GF-D8 (cell line): ENCODE measurements at places on chromosomes 11 and 22.

GRCh38 chr11:72730243-72730642, 22.0 kb downstream of the ARAP1 start:
- DNase-seq = no peak

DNA sequence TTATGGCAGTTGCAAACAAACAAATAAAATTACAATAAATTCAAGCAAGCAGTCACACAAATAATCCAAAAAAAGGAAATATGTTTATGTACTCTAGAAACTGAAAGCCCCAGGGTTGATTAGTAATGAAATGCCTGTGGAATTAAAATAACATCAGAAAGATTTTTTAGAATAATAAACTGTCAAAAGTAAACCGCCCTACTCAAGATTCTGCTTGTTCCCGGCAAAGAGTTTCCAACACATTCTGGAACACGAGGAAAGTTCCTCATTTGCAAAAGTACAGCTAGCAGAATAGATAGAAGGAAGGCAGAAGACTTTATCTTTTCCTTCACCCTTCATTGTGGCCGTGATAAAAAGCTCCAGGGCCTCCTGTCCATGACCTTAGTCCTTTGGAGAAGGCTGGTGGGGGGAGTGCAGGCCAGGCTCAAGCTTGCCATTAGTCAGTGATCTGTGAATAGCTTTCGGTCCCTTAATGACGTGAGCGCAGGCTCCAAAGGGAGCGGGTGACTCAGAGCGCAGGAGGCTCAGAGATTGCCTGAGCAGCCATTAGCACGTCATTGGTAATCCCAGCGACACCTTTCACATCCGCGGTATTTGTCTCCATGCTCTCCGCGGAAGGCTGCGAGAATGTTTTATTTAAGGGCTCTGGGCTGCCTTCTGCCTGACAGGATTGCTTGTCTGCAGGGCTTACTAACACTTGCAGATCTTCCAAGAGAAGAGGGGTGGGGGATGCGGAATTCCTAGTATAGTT, 458.3 kb downstream of the METTL15 start:
- DNase-seq = no peak

DNA sequence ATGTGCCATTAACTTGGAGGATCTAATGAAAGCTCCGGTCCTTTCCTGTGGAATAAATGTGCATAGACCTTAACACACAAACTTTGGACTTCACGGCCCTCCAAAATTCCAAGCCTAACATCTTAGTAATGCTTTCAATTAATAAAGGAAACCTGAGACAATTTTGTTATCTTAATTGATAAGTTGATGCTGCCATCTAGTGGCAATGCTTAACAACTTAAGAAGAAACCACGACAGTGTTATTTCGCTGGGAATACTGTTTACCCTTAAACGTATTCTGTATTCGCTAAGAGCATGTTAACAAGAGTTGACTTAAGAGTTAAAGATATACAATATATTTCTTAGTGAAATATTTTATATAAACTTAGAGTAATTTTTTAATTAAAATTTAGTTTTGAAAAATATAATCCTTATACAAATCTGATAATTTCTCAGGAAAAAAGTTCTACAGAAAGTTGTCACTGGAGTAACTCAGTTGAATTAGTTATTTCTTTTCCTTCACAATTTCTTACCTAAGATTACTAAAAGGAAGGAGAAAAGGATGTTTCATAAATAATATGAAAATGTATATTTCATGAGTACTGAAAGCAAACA, 35.0 kb upstream of the OR9G4 start:
- no peak for DNase-seq

GRCh38 chr22:39236321-39237317, 8.2 kb downstream of the PDGFB start:
- peak; percentile 91 for DNase-seq

GRCh38 chr11:125086633-125087296, 23.7 kb downstream of the SLC37A2 start:
- DNase-seq = no peak

DNA sequence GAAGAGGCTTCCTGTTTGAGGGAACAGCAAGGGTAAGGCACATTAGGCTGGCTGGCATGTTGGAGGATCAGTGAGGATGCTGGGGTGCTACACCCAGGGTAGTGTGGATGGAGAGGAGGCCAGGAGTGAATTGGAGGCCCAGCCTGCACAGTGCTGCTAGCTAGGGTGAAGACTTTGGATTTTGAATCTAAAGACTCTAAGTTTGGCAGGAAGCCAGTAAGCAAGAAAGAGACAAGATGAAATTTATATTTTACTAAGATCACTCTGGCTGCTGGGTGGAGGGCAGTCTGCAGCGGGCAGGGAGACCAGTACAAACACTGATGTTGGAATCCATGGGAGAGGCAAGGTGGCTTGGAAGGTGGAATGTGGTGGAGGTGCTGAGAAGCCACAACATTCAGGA, 43.6 kb downstream of the TSPAN18 start:
- no peak for DNase-seq

DNA sequence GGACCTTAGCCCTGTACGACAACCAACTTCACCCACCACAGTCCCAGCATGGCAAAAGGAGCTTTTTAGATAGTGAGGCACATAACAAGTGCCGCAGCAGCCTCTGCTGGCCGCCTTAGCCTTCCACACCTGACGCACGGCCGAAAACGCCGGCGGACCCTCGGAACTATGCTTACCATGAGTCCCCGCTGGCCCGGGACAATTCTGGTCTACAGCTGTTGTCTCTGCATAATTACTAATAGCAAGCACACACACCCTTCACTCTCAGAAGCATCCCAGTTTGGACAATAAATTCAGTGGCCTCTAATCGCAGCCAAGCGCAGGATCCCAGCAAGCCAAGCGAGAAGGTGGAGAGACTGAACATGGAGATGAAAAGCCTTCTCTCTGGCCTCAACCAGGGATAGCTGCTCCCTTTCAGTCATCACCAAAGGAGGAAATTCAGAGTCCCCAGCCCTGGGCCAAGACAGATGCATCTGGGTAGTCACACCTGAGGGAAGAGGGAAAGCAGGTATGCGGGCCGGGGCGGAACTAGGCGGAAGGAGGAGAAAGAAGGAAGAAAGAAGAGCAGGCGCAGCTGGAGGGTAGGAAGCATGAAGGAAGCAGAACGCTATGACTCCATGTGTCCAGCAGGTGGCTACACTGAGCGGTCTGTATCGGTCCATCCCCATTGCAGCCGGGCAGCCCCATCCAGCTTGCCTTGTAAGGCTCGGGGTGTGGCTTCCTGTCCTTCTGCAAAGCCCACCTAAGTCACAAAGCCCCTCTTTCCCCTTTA, 40.3 kb downstream of the BUD13 start:
- DNase-seq = peak; percentile 59

DNA sequence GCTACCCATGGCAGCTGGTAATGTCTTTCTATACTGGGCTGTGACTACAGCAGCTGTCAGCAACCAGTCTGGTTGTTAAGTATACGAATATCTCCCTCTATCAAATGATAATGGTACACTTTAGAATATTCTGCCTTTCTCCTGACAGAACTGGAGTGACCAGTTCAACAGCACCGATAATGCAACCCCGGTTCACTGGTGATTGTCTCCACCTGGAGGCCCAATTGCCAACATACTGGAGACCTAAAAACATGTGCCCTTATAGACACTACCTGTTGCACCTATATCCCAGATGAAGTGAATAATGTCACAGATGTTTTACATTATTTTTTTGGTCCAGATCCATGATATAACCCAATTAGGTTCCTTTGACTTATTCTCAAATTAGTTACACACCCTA, 21.1 kb downstream of the OR5P2 start:
- no peak for DNase-seq

DNA sequence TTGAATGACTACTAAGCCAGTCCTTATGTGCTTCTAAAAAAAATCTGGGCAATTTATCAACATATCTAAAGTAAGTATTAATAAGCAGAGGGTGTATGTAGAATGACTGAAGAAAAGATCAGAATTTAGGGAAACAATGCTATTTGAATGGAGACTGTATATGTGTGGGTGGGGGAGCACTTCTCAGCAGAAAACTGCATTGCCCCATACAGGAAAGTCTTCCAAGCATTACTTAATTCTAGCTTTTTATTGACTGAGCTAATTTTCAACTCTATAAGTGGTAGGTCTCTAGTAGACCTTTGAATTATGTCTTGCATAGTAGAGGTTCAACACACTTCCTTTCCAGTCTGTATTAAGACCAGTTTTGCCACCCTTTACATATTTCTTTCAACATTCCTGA, 41.7 kb downstream of the CASP12 start:
- no peak for DNase-seq

DNA sequence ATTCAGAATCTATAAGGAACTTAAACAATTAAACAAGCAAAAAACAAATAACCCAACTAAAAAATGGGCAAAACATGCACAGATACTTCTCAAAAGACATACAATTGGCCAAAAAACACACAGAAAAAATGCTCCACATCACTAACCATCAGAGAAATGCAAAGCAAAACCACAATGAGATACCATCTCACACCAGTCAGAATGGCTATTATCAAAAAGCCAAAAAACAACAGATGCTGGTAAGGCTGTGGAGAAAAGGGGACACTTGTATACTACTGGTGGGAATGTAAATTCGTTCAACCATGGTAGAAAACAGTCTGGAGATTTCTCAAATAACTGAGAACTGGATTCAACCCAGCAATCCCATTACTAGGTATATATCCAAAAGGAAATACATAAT, 24.8 kb downstream of the ENTHD1 start:
- DNase-seq = no peak

DNA sequence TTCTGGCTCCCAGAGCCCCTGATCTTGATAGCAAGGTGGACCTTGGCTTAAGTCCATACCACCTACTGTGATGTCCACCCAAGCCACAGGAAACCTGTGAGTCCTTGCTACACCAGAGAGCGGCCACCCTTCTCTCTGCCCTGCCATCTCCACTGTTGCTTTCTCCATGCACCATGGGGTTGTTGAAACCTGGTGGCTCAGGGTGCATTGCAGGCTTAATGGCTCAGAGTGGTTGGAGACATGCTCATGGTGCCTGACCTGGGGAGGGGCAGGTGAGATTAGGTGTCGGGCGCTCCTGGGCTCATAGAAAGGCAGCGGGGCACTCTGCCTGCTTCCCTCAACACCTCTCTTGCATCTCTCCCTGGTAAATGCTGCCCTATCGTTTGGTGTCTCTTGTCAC, 25.0 kb upstream of the CACNG2 start:
- DNase-seq = no peak

GRCh38 chr22:33883561-33883960, 36.7 kb downstream of the LARGE1 start:
- no peak for DNase-seq

GRCh38 chr11:62487738-62488551, 58.7 kb downstream of the AHNAK start:
- no peak for DNase-seq

DNA sequence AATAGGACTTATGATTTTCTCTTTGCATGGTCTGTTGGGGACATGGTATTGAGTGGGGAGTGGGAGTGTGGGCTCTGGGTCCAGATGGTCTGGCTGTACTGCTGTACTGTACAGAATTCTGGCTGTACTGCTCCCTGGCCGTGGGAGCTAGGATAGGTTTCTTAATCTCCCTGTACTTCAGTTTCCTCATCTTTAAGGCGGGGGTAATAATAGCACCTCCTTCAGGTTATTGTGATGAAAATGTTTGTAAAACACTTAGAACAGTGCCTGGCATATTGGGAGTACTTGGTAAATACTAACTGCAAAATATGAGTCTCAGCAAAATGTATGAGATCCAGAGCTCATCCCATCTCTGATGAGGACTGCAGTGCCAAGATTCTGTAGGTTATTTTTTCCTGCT, 198.6 kb downstream of the KIF18A start:
- DNase-seq = no peak

DNA sequence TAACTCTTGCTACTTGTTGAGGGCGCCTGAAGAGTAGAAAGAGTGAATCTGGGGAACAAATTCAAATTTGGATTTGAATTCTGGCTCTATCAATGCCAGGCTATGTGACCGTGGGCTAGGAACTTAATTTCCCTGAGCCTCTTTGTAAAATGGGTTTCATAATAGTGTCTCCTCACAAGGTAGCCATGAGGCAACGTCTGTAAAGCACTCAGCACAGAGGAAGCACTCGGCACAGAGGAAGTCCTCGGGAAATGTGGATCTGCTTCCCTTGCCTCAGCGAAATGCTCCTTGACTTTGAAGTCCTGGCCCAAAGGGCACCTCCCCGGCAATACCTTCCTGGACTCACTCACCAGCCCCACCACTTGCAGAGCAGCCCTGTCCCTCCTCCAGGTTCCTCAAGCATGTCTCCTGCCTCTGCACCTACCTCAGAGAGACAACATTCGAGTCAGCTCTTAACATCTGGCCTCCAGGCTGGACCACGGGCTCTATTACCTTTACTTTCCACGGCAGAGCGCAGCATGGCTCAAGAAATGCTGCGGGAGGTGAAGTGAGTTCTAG, 17.7 kb downstream of the CD6 start:
- DNase-seq = no peak

GRCh38 chr11:58471892-58472291, 29.9 kb upstream of the OR5B12 start:
- DNase-seq = no peak

GRCh38 chr11:40276960-40277359, 1182.5 kb downstream of the LRRC4C start:
- no peak for DNase-seq

GRCh38 chr22:19576460-19577421, 52.5 kb upstream of the CLDN5 start:
- DNase-seq = no peak

DNA sequence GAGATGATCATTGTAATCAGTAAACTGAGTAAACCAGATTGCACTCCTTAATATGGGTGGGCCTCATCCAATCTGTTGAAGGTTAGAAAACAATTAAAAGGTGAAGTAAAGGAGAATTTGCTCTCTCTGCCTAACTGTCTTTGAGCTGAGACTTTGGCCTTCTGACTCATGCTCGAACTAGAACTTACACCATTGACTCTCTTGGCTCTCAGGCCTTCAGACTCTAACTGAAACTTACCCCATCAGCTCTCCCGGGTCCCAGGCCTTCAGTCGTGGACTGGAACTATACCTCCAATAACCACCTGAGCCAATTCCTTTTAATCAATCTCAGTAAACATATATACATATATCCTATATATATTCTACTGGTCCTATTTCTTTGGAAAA, 34.0 kb downstream of the LGR4 start:
- DNase-seq = no peak

GRCh38 chr11:44771252-44771734, 44.5 kb downstream of the TSPAN18 start:
- DNase-seq = no peak

GRCh38 chr11:114000526-114000925, 25.6 kb downstream of the HTR3A start:
- no peak for DNase-seq

DNA sequence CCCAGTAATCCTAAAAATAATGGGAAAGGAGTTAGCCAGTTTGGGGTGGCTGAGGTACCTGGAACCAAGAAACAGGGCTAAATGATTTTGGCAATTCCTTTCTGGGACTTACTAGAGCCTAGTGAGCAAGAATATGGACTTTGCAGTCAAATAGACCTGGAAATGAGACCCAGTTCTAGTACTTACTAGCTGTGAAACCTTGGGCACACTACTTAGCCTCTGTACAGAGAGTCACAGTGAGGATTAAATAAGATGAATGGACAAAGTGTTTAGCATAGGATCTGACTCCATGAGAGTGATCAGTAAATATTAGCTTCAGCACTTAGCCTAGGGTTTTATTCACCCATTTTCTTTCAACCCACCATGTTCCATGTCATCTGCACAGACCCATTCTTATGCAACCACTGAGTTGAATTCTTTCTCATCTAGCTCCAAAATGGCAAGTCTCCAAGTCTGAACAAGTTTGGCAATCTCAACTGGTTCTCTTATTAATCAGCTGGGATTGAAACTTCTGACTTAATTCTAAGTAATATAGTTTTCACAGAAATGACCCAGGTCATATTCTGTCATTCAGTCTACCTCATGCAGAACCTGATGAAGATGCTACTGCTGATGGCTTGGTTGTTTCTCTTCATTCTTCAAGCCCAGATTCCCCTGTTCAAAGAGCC, 15.0 kb upstream of the SORL1 start:
- peak; percentile 44 for DNase-seq
